ENCODE measurements at places on chromosomes 6 and 20.

DNA sequence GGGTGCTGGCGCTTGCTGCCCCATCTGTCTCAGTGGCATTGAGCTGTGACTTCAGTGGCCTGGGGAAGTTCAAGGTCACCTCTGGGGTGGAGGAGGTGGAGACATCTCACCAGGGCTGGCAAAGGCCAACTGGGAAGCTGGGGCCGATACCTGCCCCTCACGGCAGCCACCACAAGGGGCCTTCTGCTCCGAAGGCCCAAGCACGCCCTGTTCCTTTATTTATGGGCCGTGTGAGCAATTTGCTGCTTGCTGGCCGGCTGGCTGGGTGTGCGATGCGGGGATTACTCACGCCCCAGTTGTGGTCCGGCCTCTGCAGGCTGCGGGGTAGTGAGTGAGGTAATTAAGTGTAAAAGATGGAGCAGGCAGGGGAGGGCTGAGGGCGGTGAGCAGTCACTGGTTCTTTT is 13.2 kb upstream of the SCRT2 start:
- DNase-seq = no peak

GRCh38 chr6:43972179-43972912 is 154.9 kb downstream of the MRPL14 start:
- DNase-seq = peak; percentile 2

DNA sequence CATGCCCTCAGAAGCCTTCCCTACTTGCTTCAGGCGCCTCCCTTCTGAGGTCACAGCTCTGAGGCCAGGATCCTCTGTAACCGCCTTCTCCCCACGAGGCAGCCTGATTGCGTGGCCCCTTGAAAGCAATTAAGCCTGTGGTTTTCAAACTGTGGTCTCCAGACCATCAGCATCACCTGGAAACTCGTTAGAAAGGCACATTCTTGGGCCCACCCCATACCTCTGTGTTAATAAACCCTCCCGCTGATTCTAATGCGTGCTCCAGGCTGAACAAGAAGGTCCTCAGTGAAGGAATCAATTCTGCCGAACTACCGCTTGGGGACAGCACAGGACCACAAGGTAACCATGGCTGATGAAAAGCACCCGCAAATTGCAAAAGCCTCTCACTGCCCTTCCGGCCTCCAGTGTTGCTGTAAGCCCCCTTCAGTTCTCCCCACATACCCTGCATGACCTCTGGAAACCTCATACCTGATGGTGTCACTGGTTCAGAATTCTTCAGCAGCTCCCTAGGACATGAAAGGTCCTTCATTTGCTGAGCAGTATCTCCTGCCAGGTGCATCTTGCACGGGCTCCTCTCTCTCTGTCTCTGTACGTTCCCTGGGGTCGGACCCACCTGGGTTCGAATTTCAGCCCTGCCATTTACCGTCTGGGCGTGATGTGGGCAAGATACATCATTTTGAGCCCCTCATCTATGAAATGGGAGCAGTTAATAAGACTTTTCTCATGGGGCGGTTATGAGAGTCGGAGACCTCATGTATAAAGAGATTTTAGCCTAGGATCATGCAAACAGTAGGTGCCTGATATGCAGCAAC is 93.3 kb upstream of the RNF24 start:
- DNase-seq = peak; percentile 37

DNA sequence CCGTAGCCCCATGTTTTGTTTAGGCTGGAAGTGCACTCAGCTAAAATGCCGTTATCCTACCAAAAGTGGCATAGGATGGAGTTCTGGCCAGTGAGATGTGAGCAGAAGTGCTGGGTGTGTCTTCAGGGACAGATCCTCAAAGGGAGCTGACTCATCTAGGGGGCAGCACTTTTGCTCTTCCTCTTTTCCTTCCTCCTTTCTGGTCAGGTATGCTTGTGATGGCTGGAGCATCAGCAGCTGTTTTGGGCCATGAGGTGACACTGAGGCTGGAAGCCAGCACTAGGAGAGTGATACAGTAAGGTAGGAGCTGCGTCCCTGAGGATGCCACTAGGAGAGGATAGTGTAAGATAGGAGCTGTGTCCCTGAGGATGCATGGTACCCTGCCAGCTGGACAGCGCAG is 4.6 kb upstream of the OSBPL2 start:
- DNase-seq = no peak

- DNase-seq = no peak
Measured at GRCh38 chr6:158070513-158070912, 88.8 kb downstream of the SYNJ2 start.

DNA sequence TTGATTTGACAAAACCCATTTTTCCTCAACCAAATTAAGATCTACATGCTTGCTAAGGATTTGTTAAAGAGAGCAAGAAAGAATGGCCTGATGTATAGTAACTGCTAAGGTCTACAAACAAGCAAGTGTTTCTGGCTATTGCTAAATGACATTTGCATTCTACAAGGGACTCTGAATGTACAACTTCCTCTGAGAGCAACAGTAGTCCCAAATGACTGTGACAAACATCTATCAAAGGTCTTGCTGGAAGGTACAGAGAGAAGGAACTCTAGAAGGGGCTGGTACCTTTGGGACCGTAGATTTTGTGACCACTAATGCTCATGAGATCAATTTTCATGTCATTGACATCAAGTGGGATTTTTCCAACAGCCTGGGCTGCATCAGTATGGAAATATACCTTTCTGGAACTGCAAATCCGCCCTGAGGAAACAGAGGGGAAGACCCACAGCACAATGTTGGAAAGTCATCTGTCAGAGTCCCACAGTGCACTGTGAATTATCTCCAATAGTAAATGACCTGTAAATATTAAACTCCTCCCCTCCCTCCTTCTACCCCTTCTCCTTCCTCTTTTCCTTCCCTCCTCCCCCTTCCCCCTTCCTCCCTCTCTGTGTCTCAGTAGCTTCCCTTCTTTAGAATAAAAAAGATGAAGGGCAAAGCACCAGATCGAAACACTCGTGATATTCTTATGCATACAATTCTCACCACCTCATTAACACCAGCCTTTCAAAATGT is 15.9 kb upstream of the CPNE1 start:
- no peak for DNase-seq

- no peak for DNase-seq
Measured at GRCh38 chr20:32678948-32679347, 5.2 kb upstream of the C20orf203 start.

- DNase-seq = no peak
Measured at GRCh38 chr6:149859938-149860337, 4.2 kb downstream of the LRP11 start.

DNA sequence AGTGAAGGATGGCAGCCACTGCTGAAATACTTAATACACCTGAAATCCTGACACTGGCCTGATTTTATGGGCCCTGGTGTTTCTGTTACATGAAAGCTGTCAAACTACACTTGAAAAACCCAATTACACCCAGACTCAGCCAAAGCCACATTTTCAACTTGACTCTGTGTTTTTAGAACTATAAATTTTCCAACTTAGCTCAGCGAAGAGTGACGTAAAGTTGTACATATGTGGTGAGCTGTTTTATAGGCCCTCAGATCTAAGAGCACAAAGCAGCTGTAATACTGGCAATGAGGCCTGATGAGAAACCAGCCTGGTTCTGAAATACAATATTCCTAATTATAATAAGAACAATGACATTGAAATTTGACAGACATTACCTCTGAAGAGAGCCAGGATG is 18.6 kb downstream of the SCML4 start:
- no peak for DNase-seq

DNA sequence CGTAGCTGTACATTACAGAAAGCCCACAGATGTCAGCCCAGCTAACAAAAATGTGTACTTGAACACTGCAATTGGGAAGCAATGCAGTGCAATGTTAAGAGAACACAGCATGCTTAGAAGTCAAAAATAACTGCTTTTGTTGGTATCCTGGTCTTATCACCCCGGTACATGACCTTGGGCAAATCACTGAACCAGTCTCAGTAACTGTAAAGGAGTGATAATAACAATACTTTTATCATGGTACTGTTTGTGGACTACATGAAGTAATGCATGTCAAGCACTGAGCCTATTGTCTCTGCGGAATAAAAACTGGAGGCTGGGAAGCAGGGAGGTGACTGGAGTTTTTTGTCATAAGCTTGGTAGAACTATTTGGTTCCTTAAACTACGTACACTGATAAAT is 44.7 kb upstream of the SPDEF start:
- no peak for DNase-seq

DNA sequence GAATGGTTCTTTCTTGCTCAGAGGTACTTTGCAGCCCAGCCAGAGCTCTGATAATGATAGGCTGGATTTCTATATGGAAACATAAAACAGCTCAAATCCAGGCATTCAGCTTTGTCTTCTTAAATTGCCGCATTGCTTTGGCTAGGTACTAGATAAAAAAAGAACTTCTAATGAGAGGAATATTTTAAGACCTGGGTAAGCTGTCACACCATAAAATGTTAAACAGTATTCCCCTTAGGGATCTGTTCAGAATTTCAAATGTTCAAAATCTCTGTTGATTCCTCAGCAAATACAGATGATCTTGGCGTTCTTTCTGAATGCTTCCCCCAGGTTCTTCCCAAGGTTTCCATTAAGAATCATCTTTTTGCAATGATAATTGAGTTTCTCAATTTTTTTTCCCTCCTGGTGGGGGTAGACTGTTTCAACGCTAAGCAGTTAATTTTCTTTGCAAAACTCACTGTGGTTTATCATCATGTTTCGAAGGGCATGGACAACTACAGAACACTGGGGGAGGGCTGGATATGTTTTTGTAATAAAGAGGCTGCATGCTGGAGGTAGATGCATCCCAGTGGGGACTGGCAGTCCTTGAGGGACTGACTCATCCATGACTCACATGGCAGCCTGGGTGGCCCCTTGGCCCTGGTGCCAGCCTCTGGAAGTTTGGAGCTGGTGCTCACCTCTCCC is 31.0 kb downstream of the TIAM2 start:
- DNase-seq = no peak

DNA sequence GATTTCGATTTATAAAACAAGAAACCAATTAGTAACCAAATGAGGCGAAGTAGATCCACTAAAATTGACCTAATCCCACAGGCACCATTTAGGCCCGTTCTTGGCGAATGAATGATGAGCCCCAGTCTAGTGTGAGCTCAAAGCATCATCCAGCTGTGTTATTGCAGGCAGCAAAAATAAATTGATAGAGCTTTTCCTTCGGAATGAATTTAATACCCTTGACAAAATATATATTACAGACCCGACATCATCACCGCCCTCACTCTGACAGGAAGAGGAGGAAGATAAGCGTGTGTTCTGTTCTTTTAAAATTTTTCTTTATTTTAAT is 7.8 kb downstream of the SIM1 start:
- no peak for DNase-seq

- DNase-seq = no peak
Measured at GRCh38 chr6:16654701-16655100, 106.6 kb downstream of the ATXN1 start.

GRCh38 chr6:137424251-137424650 is 69.9 kb downstream of the OLIG3 start:
- no peak for DNase-seq

DNA sequence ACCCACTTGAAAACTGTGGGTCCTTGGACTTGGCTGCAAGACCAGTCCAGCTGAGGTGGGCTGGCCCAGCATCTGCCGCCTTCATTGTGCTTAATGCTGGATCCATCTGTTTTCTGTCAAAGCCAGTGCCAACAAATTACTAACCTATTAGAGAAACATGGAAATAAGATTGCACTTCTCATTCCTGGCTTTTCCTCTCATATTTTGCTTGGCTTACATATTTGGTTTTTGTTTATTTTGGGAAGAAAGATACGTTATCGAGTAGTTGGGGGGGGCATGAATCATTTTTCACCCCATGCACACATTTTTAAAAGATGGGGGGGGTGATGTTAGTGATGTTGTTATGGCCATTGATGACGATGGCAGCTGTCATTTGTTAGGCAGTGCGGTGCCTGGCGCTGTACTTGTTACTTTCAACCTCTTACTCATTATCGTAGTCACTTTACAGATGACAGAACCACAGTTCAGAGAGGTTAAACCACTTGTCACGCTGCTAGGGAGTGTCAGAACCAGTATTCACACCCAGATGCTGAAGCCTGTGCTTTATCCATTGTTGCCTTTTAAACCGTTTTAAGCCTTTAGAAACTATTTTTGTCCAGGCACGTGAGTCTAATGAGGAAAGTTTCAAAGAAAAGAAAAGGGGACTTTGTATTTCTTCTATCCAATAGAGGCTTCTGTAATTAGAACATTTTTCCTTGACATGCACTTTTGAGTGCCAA is 180.0 kb downstream of the TMEM242 start:
- no peak for DNase-seq

DNA sequence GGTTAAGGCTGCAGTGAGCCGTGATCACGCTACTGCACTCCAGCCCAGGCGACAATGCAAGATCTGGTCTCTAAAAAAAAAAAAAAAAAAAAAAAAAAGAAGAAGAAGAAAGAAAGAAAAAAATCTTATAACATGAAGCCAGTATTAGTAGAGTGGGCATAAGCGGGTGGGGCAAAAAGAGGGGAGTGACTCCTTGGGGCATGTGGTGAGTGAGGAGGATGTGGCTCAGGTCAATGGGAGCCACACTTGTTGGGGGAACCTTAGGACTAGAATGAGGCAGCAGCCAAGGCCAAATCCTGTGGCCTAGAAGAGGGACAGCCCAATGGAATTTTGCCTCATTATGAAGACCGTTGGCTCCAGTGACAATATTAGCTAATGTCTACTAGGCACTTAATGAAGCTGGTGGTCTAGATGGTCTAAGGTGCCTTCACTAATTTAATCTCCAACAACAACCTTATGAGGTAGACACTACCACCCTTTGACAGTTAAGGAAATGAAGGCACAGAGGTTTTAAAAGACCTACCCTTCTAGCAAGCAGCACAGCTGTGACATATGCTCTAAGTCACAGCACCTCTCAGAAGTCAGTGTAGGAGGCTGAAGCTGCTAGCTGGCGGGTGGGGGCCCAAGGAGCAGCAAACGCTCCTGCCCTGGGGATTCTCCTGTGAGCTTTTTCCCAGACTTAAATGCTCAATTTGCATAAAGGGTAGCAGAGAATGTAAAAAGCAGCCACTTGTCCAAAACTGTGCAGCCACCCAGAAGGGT is 23.6 kb upstream of the ARMC12 start:
- no peak for DNase-seq

DNA sequence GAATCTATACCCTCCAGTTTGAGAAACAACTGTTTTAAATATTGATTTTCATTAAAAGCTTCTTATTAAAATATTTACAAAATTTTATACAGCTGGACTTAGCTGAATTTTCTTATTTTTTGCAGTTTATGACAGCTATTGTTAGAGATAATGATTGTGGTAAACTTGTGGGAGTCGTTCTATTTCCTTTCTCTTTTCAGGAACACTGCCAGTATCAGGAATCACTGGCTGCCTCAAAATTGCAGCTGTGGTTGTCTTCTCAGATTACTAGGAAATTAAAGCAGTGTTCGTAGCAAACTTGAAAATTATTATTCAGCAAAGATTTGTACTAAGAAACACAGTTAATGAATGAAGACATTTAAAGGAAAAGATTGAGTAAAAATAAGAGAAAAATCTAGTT is 311.0 kb downstream of the CENPW start:
- DNase-seq = no peak

GRCh38 chr20:45426320-45427016 is 10.5 kb downstream of the PIGT start:
- DNase-seq = no peak

GRCh38 chr6:5378331-5378730 is 117.0 kb downstream of the FARS2 start:
- no peak for DNase-seq

GRCh38 chr6:8670792-8671191 is 235.4 kb upstream of the SLC35B3 start:
- DNase-seq = no peak

GRCh38 chr6:169170583-169170955 is 83.1 kb downstream of the THBS2 start:
- no peak for DNase-seq
